ENCODE measurements at places on chromosomes 12 and 14.

- no peak for DNase-seq
Measured at GRCh38 chr12:6118891-6119568, 5.4 kb downstream of the VWF start.

GRCh38 chr12:49493900-49494299 is 44.9 kb upstream of the KCNH3 start:
- no peak for DNase-seq

DNA sequence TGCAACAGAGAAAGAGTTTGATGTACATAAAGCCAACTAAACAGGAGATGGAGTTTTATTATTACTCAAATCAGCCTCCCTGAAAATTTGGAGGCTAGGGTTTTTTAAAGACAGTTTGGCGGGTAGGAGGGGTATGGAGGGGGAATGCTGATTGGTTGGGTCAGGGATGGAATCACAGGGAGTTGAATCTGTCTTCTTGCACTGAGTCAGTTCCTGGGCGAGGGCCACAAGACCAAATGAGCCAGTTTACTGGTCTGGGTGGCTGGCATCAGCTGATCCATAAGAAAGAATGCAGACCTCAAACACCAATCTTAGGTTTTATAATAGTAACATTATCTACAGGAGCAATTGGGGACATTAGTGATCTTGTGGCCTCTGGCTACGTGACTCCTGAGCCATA is 64.9 kb downstream of the RIN3 start:
- no peak for DNase-seq

DNA sequence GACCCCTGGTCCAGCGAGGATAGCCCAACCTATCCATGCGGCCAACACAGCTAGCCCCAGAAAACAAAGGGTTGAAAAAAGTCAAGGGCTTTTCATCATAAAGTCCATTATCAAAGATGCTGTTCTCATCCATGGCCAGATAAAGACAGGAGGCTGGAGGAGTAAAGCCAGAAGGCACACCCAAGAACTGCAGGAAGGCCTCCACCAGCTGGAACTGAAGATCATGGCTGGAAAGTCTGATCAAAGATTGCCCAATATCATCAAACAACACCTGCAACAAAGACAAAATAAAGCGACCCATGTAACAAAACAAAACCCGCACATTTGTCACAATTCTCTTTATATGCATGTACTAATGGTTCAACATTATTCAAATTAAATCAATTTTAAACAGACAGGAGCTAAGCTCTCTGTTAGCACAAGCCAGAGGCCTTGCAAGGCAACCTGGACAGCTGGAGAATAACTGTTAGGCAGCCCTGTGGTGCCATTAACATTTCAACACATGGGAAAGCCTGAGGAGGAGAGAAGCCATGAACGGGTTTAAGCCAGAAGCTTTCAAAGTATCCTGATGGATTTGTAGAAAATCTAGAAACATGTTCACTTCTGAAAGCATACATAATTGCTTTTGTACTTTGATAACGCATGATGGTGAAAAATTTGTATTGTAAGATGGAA is 34.1 kb downstream of the PSMC1 start:
- DNase-seq: no peak

DNA sequence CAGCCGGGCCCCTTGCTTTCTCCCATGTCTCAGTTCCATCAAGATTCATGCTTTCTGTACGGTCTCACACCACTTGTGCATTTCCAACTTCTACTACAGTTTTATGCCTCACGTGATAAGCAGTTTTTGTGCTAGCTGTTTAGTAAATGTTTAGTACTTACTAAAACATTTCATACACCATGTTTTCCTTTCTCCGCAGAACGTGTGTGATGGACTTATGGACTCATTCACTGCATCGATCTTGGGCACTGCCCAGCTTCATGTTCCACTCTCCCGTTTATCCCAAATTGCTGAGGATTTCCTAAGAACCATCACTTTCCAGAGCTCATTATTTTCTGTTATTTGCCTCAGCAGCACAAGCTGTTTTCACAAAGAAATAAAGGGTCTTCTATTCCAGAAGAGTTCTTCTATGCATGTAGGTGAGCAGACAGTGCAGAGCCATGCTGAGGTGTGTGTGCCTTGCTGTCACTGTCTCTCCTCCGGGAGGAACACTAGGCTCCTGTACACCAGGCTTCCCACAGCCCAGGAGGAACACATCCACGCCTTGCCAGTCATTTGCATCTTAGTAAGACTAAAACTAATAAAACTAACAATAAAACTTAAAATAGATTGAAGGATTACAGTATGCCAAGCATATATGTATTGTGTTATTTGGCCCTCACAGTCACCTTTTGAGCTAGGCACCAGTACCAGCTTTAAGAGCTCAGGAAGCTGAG is 90.3 kb upstream of the EEA1 start:
- DNase-seq: no peak

DNA sequence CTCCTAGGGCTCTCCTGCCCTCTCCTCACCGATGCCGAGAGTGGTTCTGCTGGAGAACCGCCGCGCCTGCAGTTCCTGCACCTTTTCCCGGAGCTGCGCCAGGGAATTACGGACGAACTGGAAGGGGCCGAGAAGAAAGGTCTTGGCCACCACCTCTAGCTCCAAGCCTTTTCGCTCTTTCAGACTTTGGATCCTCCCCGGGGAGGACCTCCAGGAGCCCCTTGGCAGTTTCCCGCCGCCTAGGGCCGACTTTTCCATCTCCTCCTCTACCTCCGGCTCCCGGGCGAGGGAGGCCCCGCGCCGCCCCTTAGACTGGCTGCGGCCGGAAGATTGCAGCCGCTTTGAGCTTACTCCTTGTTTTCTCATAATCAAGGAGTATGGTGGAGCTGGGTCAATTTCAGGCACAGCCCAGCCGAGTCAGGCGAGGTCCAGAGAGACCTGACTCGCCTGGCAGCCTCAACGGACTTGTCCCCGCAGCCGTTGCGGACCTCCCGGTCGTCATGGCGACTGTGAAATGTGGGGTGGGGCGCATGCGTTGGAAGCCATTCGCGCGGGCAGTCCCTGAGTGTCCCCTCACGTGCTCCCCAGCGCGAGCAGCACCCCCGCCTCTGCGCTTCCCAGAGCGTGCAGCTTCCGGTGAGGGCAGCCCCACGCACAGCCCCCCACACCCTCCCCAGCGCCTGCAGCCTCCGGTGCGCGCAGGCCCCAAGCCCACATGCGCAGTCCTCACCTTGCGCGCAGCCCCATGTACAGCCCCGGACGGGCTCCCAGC is at the start of gene DPY19L2:
DPY19L2 (minus strand) TSS at position 466 of the 772 bp plus-strand sequence; CDS start at position 366, 100 bp downstream.
- no peak for DNase-seq

DNA sequence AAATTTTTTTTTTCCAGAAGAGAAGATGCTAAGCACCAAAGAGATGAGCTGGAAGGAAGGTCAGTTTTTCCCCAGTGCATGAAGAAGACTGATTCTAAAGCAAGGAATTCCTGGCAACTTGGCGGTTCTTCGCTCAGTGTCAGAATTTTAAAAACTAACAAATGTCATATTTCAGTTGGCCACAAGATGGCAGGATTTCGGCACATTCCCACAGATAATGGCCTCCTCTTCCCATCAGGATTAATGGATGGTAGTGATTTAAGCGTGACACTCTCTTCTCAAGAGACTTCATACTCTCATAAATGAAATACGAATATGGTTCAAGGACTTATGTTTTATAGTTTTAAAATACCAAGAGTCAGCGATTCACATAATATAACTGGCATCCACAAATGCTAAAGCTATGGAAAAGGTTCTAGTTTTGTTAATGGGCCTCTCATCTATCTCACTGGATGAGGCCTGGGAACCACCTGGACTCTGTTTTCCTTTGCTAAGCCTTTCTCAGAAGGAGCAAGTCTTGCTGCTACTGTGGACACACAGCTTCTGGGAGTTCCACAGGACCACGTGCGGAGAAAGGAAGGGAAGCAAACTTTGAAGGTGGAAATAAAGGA is 46.1 kb upstream of the PTPRO start:
- peak; percentile 55 for DNase-seq

- no peak for DNase-seq
Measured at GRCh38 chr12:32641287-32641901, 37.7 kb upstream of the DNM1L start.

DNA sequence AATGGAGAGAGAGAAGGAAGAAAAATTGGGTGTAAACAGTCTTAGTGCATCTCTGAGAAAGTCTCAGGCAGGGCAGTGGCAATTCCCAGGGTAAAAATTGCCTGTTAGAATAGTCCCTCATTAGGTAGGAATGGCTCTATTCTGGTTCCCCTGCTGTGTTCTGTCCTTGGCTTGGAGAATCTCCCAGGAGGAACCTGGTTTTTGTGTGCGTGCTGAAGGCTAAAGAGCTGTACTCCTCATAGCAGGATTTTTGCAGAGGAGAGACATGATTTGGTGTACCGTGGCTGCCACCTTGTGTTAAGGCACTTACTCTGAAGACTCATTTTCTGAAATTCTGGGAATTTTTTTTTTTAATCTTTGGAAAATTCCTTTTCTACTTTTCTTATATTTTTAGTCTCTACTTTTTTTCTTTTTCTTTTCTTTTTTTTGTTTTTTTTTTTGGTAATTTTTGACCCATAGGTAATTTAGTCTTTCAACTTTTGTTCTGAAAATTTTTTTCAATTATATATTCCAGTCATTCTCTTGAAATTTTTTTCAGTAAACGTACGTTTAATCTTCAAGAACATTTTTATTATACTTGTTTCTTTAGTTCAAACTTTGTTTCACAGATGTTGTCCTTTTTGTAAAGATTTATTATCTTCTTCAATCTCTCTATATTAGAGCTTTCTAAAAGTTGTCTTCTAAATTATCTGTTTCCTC is 63.8 kb downstream of the FBXO33 start:
- peak; percentile 48 for DNase-seq

DNA sequence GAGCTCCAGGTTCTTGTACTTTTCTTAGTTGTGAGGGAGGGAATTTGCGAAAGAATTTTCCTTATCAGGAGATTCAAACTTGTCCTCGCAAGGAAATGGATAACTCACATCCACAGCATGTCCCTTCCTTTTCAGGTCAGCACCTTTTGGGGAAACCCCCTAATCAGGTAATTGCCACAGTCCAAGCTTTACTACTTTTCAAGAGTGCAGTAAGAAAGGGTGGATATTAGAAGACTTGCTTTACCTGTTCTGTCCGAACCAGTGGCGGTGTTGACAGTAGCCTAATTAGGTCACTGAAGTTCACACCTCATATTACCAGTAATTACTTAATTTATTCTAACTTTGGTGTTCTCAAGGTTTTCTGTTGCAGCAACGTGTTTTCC is 6.7 kb upstream of the C12orf50 start:
- peak; percentile 5 for DNase-seq

DNA sequence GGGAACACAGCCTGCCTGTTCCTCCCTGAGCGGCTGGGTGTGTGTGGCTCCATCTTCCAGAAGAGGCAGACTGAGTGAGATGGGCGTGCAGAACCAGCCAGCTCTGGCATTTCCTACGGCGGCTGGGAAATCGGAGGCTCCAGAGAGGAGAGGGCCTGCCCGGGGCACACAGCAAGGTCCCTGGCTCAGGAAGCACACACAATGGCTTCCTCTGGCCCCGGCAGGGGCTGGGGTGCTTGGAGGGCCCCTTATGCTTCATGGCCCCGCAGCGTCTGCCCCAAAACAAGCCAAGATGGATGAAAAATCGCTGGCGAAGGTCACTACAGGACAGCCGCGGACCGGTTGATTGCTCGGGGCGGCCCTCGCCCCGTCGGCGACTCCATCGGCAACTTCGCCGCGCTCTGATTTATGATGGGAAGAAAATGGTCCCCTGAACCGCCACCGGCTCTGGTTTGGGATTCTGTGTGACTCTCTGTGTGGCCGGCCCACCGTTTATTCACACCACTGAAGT is 191.5 kb upstream of the C14orf180 start:
- DNase-seq: no peak

DNA sequence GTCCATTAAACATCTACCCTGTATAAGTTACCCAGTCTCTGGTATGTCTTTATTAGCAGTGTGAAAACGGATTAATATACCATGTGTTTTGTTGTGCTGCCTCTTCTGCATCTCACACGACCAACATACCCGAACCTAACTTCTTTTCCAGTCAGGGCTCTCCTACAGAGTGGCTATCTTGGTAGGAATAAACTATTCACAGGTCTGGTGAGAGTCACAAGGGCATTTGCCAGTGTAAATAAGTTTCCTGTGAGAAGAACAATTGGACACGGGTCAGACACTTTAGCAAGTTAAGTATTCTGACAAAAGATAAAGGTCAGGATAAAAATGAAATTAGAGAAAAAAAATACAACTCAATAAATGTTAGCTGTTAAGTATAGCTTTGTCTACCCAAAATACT is 60.9 kb downstream of the MYF5 start:
- DNase-seq: no peak

GRCh38 chr12:6135071-6135470 is 10.6 kb upstream of the VWF start:
- DNase-seq: no peak

DNA sequence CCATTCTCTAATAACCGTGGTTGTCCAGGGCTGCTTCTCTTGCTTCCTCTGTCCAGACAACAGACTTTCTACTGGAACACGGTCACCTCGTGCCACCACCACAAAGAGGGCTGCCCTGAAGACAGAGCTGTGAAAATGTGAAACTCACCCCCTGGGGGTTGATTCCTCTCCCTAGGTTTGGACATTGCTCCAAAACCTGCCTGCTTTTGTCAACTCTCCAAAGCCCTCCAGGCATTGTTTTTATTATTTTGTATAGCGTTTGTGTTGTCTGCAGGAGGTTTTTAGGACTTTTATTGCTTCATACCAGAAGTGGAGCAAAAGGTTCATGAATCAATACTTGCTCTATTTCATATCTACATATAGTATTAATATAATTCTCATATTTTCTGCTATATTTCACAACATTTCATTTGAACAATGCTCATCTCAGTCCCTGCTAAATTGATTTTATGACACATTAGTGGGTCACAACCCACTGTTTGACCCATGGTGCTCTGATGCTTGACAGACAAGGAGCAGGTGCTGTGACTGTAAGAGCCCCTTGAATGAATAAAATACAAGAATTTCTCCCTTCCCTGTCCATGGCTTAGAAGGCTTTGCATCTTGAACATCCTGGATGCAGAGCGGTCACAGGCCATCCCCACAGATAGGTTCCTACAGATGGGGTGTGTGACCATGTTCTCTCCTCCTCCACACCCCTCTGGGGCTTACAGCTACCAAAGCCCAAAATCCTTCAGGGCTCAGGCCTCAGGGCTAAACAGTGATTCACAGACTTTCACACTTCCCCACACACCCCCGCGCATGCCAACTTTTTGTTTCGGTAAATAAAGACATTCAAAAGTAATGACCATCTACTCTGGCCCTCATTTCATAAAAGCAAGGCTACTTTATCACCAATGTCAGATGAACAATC is 20.6 kb upstream of the EML1 start:
- no peak for DNase-seq

DNA sequence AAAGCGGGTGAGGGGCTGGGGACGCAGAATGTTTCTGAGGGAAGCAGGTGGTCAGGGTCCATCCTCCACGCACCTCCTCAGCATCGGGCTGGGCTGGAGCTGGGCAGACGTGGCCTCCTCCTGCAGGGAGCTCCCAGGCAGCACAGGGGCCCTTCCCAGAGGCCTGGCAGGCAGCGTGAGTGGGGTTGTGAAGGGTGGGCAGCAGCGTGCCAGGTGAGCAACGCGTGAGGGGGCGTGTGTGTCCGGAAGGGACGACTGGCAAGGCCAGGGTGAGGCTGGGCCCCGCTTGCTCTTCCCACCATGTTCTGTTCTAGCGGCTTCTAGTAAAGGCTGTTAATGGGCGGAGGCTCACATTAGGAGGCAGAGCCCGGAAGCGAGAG is 17.1 kb downstream of the ANKRD9 start:
- DNase-seq: no peak

- DNase-seq: no peak
Measured at GRCh38 chr12:123888989-123889388, 83.6 kb downstream of the CCDC92 start.
